ENCODE measurements at places on chromosomes 12 and 14. TPM values are rescaled to one million over a fixed set of nuclear protein-coding genes. Genes with fewer than 3 reads are reported as not detected.

- DNase-seq: no peak
Measured at GRCh38 chr14:103313704-103314103, 20.3 kb upstream of the EIF5 start.

GRCh38 chr12:34347367-34347766 is 325.1 kb downstream of the ALG10 start:
- no peak for DNase-seq

The TPPP2 gene
- total RNA-seq: 1.1 TPM

The ZNF410 gene
- total RNA-seq: 16.0 TPM

- no peak for DNase-seq
Measured at GRCh38 chr12:96170328-96170727, 23.8 kb upstream of the ELK3 start.

GRCh38 chr12:84772281-84772680 is 140.3 kb downstream of the SLC6A15 start:
- DNase-seq: no peak

DNA sequence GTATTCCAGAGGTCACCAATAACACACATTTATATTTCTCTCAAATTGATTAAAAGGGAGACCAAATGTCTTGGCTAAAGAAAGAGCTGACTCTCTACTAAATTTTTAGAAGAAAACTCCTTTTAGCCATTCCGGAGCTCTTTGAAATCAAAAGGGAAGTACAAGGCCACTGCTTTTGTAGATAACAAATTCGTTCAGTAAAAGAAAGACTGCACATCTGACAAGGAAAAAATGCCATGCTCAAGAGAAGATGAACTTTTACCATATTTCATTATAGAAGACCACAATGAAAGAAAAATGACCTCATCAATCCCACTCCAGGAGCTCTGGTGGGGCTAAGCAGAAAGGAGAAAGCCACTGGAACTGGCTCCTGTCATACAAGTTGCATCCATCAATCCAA is 57.6 kb downstream of the SPTSSA start:
- DNase-seq: no peak

The GLI1 gene
- 0.92 TPM for total RNA-seq

The DIP2B gene
- 9.4 TPM for total RNA-seq

DNA sequence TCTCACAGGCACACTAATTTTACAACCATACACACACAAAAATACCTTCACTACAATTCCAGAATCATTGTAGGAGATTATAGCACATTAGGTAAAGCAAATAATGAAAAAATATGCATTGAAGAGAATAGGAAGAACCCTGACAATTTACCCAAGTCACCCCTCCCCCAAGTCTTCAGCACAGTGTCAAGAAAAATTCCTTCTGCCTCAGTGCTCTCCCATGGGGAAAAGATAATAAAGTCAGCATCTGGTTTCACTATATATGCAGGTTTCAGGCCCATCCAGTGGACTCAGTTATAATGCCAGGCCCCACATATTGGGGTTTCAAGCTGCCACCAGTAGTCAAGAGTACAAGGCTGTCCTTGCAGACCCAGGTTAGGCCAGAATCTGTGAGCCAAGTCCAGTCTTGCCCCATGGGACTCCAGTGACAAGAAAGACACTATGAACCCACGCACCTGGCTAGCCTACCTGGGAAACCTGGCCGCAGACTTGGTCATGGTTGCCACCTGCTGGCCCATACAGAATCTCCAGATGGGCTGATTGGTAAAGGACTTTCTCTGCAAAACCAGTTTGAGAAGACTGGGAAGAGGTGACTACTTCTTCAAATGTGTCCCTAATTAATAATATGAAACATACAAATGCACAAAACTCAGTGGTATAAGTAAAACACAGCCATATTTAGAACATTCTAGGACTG is 398.6 kb upstream of the FLRT2 start:
- DNase-seq: no peak

The PCBP2 gene
- 494 TPM for total RNA-seq

The CFAP54 gene
- total RNA-seq: 0.22 TPM

All from Right ventricle myocardium inferior (tissue), 1 donor.